Nephron progenitor cell (in vitro differentiated cells): ENCODE measurements at places on chromosomes 5 and 9.
A peak's percentile ranks its signal among the peaks of the same experiment; 100 is the strongest.

- no peak for DNase-seq
Measured at GRCh38 chr9:4117835-4118610, 181.8 kb downstream of the GLIS3 start.

DNA sequence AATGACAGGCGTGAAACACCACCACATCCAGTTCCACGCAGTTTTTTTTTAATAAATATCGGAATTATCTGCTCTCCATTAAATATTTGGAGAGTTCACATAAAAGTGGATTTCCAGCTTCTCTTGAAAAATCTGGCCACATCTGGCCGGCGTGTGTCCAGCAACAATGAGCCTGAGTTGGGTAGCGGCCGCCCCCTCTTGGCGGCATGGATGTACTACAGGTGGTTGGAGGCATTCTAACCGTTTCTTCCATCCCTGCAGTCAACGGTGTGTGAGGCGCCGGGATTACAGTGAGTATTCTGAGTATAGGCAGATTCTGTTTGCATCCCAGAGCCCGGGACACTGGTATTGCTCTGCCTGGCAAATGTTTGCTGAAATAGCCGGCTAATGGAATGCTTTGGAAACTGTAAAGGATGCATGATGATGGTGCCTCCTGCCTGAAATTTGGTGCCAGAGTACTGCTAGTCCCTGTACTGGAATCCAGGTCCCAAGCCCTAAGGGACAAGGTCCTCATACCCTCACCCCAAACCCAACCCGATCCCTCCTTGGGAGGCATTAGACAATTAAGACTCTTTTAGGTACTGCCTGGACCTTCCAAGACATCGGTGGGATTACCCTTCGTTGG lies 13.6 kb upstream of the GM2A start:
- peak; percentile 63 for DNase-seq

DNA sequence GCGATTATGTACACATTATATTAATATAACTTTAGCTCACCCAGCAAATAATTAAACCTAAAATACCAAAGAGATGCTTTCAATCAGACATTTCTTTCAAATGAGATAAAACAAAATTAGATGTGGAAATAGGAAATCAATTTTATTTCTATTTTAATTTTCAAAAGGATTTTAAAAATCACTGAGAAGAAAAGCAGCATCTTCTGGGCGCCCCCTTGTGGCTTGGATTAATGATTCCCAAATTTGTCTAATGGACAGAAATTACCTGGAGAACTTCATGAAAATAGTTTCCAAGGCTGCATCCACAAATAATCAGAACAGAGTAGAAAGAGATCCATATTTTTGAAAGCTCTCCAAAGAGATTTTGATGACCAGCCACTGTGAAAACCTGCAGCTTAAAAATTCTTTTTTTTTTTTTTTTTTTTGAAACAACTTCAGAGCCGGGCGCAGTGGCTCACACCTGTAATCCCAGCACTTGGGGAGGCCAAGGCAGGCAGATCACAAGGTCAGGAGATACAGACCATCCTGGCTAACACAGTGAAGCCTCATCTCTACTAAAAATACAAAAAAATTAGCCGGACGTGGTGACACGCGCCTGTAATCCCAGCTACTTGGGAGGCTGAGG lies 50.9 kb upstream of the CEMIP2 start:
- DNase-seq = peak; percentile 58

GRCh38 chr5:88474574-88474973 lies 205.9 kb upstream of the TMEM161B start:
- no peak for DNase-seq

GRCh38 chr5:162800301-162800700 lies 637.1 kb upstream of the CCNG1 start:
- DNase-seq = no peak

- no peak for DNase-seq
Measured at GRCh38 chr5:114010362-114010761, 351.5 kb upstream of the KCNN2 start.

DNA sequence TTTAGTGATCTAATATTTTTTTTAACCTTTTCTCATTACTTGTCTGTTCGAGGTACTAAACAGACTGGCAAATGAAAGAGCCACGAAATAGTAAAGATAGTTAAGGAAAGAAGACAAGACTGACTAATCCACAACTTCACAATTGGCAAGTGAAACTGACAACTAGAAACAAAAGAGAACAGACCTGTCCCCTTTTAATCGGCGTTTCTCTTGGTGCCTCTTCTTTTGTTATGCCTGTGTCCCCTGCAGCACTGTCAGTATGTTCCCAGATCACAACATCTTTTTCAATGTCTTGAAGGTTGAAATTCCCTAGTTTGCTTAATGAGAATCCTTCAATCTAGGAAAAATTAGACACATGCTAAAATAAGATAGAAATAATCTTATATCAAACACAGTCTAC lies 26.1 kb downstream of the TUT7 start:
- DNase-seq = no peak

DNA sequence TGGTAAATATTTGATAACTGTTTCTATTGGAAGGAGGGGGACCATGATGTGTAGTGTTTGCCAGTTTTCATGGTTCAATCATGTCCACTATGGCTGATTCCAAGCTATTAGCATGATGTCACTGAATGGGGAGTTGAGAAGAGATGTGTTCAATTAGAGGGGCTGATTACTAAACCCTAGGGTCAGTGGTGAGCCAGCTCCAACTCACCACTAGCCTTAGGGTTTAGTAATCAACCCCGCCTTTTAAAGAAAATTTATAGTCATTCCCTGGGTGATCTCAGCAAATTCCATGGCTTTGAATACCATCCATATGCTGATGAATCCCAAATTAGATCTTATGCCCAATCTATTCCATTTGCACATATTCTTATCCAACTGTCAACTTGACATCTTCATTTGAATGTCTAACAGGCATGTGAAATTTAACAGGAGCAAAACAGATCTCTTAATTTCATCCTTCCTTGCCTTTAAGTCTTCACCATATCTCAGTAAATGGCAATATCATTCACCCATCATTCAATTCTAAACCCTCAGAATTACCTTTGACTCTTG lies 98.8 kb downstream of the GCNT1 start:
- DNase-seq = no peak

GRCh38 chr5:90020575-90021538 lies 388.7 kb downstream of the CETN3 start:
- DNase-seq = no peak

DNA sequence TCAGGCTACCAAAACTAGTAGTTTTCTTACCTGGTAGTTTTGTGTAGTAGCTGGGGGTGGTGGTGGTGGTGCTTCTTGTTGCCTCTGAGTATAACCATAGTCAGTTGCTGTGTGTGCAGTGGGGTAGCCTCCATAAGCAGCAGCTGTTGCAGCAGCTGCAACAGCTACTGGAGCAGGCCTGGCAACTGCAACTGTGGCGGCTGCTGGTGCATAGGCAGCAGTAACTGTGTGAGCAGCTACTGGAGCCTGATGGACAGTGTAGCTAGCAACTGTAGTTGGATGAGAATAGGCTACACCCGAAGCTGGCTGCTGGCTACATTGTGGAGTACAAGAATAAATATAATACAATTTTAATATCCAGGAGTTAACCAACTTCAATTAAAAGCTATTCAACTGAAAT lies 24.7 kb downstream of the ZFR start:
- no peak for DNase-seq

GRCh38 chr5:61926911-61927310 lies 379.1 kb upstream of the KIF2A start:
- no peak for DNase-seq

- DNase-seq = no peak
Measured at GRCh38 chr9:38213631-38214299, 144.7 kb upstream of the SHB start.

- no peak for DNase-seq
Measured at GRCh38 chr9:85008215-85008614, 338.7 kb downstream of the NTRK2 start.

GRCh38 chr9:96491079-96491879 lies 41.3 kb downstream of the HABP4 start:
- no peak for DNase-seq

GRCh38 chr9:72165326-72165725 lies 16.1 kb downstream of the GDA start:
- DNase-seq = no peak

GRCh38 chr9:29211580-29212396 lies 1638.5 kb upstream of the C9orf72 start:
- peak; percentile 86 for DNase-seq

DNA sequence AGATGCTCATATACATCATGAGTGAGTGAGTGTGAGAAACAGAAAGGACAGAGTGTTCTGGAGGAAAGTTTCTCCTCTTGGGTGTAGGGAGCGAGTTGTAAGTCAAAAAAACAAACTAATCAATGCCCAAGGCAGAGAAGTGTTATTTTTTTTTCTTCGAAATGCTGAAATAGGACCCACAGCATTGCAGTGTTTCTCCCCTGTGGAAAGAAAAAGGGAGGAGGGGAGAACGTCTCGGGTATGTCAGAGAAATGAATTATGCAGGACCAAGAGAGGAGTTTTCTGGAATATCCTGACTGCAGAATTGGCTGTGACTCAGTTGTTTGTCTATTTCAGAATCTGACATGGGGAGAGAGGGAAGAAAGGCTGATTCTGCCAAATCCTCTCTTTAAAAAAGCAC lies 337.9 kb upstream of the RFX3 start:
- no peak for DNase-seq
